ENCODE measurements at places on chromosomes 12 and 14.

DNA sequence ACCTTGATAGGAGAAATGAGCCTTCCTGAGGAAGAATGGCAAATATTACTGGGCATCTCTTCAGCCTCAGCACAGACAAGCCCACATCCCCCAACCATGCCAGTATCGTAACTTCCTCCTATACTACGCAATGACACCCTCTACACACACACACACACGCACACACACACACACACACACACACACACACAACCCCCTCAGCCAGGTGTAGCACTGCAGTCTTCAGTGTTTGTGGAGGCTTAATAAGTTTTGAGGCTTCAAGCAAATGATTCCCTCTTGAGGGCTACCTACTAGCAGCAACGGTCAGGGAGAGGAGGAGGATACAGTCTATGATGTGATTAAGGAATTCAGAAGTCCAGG lies 1.6 kb downstream of the DGKA start:
- peak; percentile 74 for DNase-seq

DNA sequence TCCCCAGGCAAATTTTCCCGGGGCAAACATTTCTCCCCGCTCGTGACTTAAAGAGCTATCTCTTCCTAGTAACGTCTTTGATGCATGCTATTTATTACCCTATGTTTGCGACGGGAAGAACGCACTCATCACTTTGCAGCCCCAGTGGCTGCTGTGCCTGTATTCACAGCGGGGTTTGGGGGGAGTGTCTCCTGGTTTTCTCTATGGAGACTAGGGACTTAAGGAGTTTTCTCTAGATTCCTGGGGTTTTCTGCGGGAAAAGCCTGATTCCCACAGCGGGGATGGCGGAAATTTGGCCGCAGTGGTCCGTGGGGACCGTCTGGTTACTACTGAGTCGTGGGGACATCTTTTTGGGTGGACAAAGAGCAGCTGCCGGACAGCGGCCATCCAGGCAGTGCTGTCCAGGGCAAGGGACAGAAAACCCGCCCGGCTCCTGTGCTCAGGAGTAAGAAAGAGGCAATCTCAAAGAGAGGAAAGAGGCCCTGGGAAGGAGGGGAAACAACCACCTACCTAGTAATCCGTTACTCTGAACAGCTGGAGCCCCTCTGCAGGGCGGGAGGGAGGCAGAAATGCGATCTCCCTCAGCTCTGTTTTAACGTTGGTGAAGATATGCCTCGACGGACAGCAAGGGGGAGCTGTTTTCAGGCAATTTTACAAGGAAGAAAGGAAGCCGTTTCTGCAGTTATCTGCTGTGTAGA lies 771 bp upstream of the AVPR1A start:
- no peak for DNase-seq

- DNase-seq: no peak
Measured at GRCh38 chr14:57549765-57550420, 56.2 kb upstream of the CCDC198 start.

DNA sequence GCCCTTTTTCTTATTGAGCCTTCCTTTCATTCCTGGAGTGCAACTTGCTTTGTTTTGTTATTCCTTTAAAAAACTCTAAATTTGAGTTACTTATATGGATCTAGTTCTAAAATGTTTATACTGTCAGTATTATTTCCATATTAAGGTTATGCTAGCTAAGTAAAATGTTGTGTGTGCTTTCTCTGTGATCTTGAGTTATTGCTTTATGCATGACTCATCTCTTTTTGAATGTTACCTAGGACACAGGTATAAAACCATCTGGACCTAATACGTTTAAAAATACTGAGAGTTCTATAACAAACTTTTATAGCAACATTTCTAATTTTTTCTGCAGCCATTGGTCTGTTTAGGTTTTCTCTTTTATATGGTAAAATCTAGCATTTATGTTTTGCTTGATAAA lies 132.8 kb upstream of the LGR5 start:
- DNase-seq: no peak

DNA sequence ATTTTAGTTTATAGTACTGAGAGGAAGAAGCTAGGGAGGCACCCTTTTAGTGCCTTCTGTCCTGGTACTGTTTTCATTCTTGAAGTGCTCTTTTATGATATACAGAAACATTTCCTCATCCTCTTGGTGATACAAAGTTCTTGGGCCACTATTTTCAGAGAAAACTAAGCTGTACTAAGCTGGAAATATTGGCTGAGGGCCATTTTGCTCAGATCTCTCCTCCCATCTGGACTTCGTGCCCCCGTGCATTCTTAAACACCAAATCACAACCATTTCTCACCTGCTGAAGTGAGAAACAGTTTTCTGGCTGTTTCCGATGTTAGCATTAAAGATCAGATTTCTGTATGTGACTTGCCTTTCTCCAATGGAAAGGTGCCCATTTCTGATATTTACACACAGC lies 158.9 kb downstream of the FBXL14 start:
- no peak for DNase-seq

- no peak for DNase-seq
Measured at GRCh38 chr12:9960590-9960989, 10.6 kb upstream of the CLEC12A start.

GRCh38 chr14:72783741-72784140 lies 110.2 kb downstream of the DPF3 start:
- no peak for DNase-seq

DNA sequence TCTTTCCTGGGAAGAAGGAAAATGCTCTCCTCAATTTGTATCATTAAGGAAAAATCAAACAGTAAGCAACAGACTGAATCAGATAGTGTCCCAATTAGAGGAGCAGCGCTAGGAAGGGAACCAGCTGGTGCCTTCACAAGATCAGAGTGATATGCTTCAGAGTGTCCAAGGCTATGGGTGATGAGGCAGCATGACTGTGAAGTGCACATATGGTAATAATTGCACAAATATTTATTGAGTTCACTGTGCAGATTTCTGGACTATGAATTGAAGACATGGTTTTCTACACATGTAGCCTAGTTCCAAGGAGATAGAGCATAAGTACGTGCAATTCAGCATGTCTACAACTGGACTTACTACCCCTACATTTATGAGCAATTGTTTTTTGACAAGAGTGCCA lies 78.8 kb upstream of the EVL start:
- no peak for DNase-seq

GRCh38 chr14:91318911-91319310 lies 74.4 kb upstream of the GPR68 start:
- no peak for DNase-seq

DNA sequence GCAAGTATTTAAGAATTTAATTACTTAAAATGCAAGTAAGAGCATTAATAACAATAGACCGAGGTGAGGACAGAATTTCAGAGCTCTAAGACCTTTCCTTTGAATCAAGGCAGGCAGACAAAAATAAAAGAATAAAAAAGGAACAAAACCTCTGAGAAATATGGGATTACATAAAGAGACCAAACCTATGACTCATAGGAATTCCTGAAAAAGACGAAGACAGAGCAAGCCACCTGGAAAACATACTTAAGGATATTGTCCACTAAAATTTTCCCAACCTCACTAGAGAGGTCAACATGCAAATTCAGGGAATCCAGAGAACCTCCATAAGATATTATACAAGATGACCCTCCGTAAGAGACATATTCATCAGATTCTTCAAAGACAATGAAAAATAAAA lies 325.1 kb downstream of the AEBP2 start:
- DNase-seq: no peak

DNA sequence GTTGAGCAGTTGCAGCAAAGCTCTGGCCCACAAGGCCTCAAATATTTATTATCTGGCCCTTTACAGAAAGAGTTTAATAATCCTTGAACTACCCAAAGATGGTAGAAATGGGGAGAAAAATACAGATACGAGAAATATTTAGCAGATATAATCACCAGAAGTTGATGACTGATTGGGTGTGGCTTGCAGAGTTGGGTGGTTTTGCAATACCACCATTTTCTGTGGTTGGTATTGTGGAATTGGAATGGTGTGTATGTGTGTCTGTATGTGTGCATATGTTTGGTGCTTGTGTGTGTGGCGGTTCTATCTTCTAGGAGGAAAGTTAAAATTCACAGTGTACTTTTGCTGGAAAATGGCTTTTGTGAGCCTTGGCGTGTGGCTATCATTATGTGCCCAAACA lies 85.4 kb upstream of the MANSC4 start:
- DNase-seq: no peak

- DNase-seq: no peak
Measured at GRCh38 chr12:121090586-121091514, 41.8 kb upstream of the P2RX7 start.

DNA sequence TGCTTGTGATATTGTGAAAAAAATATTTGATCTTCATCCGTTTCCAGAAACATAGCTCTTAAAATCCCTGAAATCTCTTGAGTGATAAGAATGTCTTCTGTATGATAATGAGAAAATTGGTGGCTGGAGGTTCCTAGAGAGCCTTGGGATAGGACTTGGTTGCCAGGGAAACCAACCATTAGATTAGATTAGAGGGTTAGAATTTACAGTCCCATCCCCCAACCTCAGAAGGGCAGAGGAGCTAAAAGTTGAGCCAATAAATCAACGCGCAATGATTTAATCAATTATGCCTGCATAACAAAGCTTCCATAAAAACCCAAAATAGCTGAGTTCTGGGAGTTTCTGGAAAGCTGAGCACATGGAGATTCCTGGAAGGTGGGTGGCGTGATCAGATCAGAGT lies 10.6 kb downstream of the SEL1L start:
- DNase-seq: no peak

DNA sequence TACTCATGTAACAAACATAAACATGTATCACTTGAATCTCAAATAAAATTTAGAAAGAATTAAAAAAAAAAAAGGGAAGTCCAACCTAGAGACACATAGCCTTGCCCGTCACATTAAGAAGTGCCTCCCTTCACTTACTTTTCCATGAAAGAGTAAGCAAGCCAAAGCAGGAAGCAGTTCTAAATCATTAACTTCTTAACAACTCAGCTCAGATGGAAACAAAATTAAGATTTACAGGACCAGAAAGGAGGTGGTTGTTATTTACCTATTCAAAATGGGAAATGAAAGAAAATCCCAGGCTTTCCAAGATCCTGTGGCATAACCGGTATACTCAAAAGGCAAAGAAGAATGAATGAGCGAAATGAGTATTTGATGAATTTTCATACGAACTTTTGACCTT lies 258.6 kb upstream of the DCN start:
- DNase-seq: no peak

DNA sequence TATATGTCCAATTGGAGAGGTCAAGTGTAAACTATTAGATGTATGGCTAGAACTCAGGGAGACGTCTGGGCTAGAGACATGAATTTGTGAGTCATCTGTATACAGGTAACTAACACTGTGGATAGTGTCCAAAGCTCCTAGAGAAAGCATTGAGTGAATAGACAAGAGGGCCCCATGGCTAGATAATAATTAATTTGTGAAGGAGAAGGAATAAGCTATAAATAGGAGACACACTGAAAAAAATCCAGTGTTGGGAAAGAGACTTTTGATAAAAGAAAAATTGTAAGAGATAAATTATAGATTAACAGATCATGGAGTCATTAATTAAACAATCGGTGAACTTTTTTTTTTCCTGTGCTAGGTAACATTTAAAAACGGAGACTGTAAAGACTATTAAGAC lies 326.6 kb upstream of the PRICKLE1 start:
- DNase-seq: no peak

- no peak for DNase-seq
Measured at GRCh38 chr14:99537399-99537798, 56.2 kb downstream of the CCNK start.

GRCh38 chr12:10094646-10095395 lies 4.0 kb downstream of the CLEC1A start:
- no peak for DNase-seq

DNA sequence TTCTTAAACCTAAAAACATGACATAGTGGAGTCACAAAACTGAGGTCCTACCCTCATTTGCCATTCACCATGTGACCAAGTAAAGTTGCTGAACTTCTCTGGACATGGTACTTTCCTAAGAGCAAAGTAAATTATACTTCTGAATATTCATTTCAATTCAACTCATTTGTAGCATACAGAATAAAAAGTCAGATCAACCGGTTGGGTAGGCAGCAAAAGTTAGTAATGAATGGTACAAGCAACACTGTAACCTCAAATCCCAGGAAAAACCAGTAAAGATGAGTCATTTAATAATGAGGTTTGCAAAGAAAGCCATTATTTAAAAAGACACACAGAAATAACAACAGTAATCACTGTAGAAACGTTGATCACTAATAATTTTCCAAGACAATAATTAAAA lies 8.7 kb downstream of the POLE2 start:
- no peak for DNase-seq

DNA sequence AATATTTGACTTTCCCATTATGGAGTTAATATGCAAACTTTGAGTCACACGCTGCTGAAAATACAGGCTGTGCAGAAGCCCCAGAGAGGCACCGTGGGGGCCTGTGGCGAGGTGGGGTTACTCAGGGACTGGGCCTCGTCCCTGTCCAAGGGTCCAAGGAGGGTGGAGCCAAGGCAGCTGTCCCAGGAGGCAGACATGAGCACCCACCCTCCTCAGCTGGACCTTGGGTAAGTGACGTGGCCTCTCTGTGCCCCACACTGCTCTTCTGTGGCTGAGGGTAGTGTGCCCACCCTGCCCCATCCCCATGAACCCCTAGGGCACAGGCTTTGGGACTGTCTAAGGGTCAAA lies 39.4 kb downstream of the FAM222A start:
- DNase-seq: no peak

- DNase-seq: no peak
Measured at GRCh38 chr14:95664546-95664945, 21.7 kb upstream of the TCL1B start.

DNA sequence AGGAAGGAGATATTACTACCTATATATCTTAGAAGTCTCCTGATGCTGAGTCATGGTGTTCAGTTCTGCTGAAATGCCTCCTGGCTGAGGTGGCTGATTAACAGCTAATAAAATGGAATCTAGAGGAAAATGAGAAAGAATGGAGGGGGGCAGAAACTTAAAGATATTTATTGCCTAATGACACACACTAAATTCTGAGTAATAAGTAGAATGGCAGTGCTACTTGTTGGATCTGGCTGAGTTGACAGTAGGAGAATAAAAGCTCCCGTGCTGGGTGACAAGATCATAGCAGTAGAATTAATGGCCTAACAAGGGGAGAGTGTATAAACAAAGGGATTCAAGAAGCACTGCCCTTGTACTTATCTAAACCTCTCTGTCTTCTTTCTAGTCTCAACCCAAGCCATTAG lies 137.5 kb downstream of the CNTN1 start:
- no peak for DNase-seq

DNA sequence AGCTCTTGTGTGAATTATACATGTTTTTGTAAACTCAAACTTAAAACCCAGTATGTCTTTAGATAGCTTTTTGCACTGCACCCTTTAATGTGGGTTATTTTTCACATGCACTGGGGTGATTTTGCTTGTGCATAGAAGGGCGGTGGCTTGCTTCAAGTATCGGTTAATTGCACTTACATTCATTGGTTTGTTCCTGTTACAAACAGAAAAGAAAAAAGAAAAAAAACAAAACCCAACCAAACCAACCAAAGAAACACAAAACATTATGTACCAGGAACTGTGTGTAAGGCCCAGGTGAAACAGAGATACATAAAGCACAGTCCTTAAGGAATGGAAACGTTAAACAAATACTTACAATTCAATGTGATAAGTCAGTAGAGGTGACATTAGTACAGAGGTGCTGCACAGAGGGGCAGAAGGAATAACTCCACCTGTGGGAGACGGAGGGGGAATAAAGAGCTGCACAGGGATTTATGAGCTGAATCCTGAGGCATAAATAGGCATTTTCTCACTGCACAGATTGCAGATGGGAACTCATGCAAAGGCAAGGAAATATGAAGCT lies 151.4 kb downstream of the KTN1 start:
- no peak for DNase-seq

- DNase-seq: no peak
Measured at GRCh38 chr12:39441189-39441962, 1.5 kb downstream of the KIF21A start.

Data from CD4-positive, alpha-beta T cell treated with Interleukin-4 for 1 hour (primary cell).